GM03348 (cell line): ENCODE measurements at places on chromosomes 11 and 22.

DNA sequence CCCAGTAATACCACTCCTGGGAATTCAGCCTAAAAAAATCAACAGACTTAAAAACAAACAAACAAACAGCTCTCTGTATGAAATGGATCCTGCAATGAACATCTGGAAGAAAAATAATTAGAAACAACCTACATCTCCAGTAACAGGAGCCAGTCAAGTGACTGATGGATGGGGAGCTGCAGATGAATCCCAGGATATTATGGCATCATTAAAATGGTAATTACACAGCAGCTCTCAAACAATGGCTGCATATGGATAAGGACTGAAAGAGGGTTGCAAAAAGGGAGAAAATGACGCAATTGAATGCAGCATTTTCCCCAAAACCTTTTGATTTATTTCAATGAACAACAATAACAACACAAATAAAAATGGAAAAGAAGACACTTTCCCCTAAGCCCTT is 4.1 kb downstream of the NPTXR start:
- no peak for DNase-seq

DNA sequence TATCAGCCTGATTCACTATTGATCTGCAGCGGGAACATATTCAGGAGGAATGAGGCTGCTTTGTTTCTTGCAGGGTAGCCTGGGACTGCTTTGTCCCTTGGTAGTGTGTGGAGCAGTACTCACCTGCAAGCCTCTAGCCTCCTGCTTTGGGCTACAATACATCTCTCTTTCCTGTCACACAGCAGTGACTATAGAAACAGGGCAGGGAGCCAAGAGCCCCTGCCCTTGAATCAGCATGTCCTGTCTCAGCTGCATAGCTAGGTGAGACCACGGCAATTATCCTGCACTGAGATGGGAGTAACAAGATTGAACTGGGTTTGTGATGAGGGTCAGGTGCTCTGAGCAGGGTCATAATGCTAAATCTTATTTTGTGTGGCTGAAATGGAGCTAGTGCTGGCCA is 191.9 kb downstream of the NELL1 start:
- DNase-seq = no peak

GRCh38 chr11:35951680-35952079 is 7.8 kb downstream of the LDLRAD3 start:
- DNase-seq = no peak

- DNase-seq = no peak
Observed at GRCh38 chr11:61914471-61915171, 2.7 kb downstream of the RAB3IL1 start.
